Stimulated activated CD4-positive, alpha-beta T cell treated with anti-CD3 and anti-CD28 coated beads, Interleukin-12 subunit alpha, Interleukin-12 subunit beta, amount 100 ng/mL, for 48 hours (primary cell): ENCODE measurements at places on chromosomes 1 and 21.

DNA sequence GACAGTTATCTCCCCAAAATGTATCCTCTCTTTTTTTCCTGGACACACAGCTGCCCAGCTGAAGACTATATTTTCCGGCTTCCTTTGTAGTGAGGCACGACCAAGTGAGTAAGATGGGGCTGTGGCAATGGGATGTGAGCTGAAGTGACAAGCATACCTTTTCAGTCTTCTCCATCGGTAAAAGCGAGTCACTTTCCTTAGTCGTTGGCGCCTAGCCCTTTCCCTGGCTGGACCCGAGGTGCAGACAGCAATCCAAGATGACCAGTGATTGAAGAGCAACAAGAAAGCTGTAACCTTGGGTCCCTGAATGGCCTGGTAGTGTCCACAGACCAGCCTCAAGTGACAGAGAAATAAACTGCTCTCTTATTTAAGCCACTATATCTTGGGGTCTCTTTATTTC lies 155.2 kb downstream of the NR5A2 start:
- DNase-seq, result no peak

- no peak for DNase-seq
Measured at GRCh38 chr1:209537336-209538114, 46.0 kb upstream of the CAMK1G start.

DNA sequence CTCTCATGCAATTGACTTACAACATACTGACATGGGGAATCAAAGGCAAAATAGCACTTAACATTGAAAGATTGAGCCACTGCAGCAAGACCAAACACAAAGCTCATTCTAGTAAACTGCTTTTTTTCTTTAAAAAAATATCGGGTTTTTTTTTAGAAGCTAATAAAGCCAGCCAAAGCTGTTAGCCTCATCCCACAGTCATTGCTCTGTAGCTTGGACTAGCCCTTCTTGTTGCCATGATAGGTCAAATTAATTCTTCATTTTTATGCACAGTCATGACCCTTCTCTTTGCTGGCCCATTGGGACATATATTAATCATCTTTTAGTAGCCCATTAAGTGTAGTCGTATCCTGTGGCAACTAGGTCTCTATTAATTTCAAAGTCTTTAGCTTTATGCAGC lies 231.3 kb downstream of the ADGRL2 start:
- no peak for DNase-seq

- DNase-seq, result no peak
Measured at GRCh38 chr1:236495467-236496112, 28.2 kb upstream of the LGALS8 start.

- DNase-seq, result no peak
Measured at GRCh38 chr1:20375563-20375962, 84.9 kb downstream of the VWA5B1 start.

- no peak for DNase-seq
Measured at GRCh38 chr1:240635466-240636256, 23.7 kb upstream of the GREM2 start.
